ENCODE measurements at places on chromosomes 7 and 10. TPM values are rescaled to one million over a fixed set of nuclear protein-coding genes. Genes with fewer than 3 reads are reported as not detected.

- no peak for DNase-seq
- H3K27ac ChIP-seq: no peak overlapping the region
- H3K4me1 ChIP-seq: no peaks in the 10 kb centered on the region
- H3K4me3 ChIP-seq: no peak overlapping the region
Observed at GRCh38 chr10:76974017-76974691, 663.5 kb downstream of the KCNMA1 start.

GRCh38 chr7:105788816-105789349, 87.5 kb downstream of the ATXN7L1 start:
- no peak overlapping the region for H3K4me3 ChIP-seq
- no peak for DNase-seq
- no peaks in the 10 kb centered on the region for H3K36me3 ChIP-seq
- peaks cover 6% of the 10 kb centered on the region for H3K4me1 ChIP-seq

DNA sequence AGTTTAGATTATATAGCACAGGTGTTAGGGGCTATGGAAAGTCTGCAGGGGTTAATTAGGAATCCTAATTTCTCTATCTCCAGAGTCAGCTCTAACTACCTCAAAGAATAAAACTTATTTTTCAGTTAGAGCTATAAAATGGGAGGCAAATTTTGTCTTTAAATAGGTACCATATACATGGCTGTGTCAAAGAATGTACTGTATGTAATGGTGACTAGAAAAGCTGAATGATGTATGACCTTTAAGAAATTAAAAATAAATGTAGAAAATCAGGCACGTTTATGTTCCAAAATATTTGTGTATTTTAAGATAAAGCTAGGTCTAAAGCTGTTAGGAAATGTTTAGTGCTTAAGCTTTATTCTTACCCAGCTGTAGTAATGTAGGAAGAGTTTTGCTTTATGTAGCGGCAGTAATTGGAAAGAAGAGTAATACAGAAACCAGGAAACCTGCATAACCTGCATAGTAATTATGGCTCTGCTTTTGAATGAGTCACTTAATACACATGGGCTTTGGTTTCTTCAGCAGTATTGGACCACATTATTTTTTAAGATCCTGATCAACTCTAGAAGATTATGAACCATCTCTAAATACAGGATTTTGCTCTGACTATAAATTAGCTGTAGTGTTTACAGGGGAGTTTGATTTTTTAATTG, 85.0 kb downstream of the KMT2E start:
- no peaks in the 10 kb centered on the region for H3K4me1 ChIP-seq
- H3K27me3 ChIP-seq: no peaks in the 10 kb centered on the region
- H3K36me3 ChIP-seq: peaks cover 64% of the 10 kb centered on the region
- no peak overlapping the region for H3K4me3 ChIP-seq

DNA sequence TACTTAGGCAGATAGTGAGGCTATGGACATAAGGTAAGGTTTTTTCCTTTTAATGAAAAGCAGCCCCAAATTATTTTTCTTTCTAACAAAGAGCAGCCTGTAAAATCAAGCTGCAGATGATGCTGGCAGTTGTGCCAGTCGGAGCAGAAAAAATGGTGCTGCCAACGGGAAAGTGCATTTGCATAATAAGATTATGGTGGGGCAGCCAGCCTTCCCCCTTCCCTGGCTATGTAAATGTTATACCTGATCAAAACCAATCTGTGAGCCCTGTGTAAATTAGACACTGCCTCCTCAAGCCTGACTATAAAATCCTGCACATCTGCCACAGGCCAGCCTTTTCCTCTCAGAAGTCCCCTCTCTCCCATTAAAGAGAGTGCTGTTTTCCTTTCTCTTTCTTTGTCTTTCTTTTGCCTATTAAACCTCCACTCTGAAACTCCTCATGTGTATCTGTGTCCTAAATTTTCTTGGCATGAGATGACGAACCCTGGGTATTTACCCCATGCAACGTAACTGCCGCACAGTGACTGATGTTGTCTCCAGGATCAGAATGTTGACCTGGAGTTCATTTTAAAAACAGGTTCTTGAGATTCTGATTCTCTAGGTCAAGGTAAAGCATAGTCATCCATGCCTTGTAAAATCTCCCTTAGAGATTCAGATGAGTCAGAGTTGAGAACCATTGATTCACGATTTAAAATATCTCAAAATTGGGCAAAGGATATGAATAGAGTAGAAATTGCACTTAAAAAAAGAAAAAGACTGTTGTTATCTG, 167.3 kb upstream of the C1GALT1 start:
- H3K4me1 ChIP-seq: no peaks in the 10 kb centered on the region
- no peak overlapping the region for H3K27ac ChIP-seq
- H3K36me3 ChIP-seq: no peaks in the 10 kb centered on the region
- no peak for DNase-seq
- H3K4me3 ChIP-seq: no peak overlapping the region

- no peak for DNase-seq
- no peaks in the 10 kb centered on the region for H3K36me3 ChIP-seq
- H3K4me3 ChIP-seq: no peak overlapping the region
Observed at GRCh38 chr7:132756484-132756990, 180.3 kb upstream of the PLXNA4 start.

DNA sequence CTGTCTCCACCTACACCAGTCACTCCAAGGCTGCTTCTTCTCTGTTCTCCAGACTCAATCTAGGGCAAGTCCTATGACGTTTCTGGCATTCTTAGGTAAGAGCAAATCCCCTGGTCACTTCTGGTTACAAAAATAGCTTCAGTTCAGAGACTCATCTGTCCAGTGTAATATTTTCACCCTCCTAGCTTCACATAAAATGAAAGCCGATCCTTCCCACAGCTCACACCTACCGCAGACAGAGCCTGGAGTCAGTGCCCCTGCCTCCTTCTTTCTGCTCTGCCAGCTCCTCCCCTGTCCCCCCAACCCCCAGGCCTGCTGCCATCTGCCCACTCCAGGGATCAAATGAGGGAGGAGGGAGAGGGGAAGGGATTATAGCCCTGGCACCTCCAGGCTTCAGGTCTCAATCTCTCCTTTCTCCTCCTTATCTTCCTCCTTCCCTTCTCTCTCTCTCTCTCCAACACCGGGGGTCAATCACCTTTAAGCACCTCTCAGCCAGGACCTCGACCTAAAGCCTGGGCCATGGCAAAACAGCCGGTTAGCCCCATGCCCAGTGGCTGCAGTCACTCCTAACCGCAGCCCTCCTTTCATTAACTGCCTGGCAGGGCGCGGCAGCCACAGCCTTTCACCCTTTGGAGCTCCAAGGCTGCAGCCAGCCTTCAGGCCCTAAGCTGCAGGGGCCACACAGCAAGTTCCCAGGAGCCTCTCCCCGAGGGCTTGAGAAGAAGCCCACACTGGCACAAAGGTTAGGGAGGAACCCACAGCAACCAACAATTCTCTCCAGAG, 292.6 kb upstream of the MGMT start:
- H3K36me3 ChIP-seq: no peaks in the 10 kb centered on the region
- H3K4me3 ChIP-seq: no peak overlapping the region
- no peaks in the 10 kb centered on the region for H3K27me3 ChIP-seq
- H3K4me1 ChIP-seq: no peaks in the 10 kb centered on the region
- DNase-seq: no peak

UNCX gene
- total RNA-seq: not detected

CPA1 gene
- total RNA-seq: not detected

Data from natural killer cell (primary cell).